ENCODE measurements at places on chromosomes 13 and 19.

DNA sequence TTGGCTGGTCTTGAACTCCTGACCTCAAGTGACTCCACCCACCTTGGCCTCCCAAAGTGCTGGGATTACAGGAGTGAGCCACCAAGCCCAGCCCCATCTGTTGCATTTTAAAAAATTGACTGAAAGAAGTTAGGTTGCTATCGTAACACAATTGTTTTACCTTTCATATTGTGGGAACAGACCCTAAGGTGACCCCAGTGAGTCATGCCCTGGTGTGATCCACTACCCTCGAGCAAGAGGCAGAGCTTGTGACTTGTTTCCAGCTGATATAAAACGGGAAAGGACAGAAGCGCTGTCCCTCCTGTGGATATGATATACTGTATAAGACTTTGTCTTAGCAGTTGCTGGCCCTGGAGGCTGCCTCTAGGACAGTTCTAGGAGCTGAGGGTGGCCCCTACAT, 308.6 kb downstream of the HS6ST3 start:
- DNase-seq: no peak

DNA sequence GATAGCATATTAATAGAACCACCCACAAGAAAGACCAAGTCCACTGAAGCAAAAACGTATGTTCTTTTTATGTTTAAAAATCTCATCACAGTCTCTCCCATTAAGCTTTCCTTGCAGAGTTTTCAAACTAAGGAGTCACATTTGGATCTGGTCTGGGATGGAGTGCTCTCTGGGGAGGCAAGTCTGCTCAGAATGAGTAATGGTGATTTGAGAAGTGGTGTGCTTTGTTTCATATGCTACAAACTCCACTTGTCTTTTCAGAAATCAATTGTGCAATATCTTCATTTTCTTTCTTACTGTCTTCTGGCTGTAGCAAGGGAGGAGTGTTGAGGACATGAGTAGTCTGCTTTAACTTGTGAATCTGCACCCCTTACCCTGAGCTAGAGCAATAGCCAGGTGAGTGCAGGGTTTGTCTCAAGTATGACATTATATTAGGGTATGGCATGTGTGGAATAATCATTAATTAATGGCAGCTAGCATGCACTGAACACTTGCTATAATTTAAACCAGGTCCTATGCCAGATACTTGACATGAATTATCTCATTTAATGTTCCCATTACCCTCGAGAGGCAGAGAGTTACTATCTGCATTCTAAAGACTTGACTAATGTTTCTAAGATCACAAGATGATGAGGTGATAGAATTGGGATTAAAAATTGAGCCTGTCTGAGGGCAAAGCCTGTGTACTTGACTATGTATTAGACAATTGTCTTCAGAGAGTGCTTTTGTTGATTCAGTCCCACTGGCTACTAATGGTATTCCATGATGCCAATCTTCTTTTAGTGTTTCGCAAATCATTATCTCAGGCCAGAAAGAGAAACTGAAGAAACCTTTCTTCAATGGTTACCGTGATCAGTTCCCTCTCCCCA, 171.8 kb downstream of the GPC6 start:
- DNase-seq: no peak

GRCh38 chr19:11337080-11337479, 2.4 kb downstream of the RAB3D start:
- DNase-seq: no peak

DNA sequence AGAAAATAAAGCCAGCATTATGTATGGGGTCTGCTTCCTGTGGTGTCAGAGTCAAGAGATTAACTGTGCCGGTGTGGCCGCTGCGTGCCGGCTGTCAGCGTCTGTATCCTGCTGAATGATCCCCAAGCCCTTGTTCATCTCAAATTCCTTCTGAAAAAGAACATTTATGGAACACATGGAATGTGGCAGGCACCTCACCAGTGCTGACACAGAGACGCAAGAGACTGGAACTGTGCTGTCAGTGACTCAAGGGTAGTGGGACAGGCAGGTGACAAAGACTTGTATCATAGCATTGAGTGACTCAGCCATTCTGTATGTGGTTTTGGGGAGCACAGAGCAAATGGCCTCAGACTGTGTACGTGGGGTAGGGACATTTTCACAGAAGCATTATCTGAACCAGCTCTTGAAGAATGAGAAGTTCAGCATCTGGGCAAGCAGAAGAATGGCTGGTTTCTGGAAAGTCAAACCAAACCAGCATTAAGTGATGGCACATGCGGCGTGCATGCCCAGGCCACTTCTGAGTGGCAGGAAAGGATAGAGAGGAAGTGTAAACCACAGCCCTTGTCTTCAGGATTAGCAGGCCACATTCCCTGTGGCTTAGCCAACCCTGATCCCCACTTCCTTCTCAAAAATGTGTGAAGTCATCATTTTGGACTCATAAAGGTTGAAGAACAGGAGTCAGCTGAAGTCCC, 54.0 kb upstream of the IRS2 start:
- DNase-seq: no peak

GRCh38 chr13:27504868-27505194, 54.5 kb upstream of the MTIF3 start:
- DNase-seq: no peak

DNA sequence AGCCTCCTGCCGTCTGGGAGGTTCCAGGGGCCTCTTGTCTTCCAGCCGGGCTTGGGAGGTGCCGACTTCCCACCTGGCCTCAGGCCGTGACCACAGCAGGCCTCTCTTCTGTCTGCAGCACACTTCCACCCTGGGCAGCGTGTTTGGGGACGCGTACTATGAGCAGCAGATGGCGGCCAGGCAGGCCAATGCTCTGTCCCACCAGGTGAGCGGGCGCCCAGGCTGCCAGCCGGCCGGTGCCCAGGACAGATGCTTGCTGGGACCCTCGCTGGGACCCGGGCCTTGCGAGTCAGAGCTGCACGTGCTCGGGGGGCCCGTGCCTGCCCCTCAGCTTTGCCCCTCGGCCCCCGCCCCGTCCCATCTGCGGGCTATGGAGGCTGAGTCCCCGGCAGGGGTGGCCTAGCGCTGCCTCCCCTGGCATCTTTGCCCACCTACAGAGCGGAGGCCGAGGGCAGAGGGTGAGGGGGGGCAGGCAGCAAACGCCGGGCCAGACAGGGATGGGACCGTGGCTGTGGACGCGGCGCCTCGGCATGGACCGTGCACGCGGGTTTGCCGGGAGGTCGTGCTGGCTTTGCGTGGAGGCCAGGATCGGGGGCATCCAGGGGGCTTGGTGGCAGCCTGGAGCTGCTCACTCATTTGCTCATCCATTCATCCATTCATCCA, 16.2 kb downstream of the COMP start:
- peak; percentile 72 for DNase-seq

DNA sequence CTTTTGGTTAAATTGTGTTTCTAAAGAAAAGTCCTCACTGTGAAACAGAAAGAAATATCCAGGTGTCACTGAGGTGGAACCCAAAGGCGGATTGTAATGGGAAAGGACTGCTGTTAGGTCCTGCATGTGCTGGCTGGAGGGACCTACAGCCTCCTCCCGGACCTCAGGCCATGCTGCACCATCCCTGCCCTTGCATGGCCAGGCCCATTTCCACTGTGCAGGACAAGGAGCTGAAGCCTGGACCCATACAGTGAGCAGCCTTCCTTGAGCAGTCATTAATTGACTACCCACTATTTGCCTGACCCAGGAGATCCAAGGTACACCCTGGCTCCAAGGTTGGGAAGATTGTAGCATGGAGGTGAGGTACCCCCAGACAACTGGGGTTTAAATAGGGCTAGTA, 17.6 kb downstream of the VSTM2B start:
- no peak for DNase-seq

- no peak for DNase-seq
Observed at GRCh38 chr13:43285933-43286597, 262.7 kb downstream of the DNAJC15 start.

DNA sequence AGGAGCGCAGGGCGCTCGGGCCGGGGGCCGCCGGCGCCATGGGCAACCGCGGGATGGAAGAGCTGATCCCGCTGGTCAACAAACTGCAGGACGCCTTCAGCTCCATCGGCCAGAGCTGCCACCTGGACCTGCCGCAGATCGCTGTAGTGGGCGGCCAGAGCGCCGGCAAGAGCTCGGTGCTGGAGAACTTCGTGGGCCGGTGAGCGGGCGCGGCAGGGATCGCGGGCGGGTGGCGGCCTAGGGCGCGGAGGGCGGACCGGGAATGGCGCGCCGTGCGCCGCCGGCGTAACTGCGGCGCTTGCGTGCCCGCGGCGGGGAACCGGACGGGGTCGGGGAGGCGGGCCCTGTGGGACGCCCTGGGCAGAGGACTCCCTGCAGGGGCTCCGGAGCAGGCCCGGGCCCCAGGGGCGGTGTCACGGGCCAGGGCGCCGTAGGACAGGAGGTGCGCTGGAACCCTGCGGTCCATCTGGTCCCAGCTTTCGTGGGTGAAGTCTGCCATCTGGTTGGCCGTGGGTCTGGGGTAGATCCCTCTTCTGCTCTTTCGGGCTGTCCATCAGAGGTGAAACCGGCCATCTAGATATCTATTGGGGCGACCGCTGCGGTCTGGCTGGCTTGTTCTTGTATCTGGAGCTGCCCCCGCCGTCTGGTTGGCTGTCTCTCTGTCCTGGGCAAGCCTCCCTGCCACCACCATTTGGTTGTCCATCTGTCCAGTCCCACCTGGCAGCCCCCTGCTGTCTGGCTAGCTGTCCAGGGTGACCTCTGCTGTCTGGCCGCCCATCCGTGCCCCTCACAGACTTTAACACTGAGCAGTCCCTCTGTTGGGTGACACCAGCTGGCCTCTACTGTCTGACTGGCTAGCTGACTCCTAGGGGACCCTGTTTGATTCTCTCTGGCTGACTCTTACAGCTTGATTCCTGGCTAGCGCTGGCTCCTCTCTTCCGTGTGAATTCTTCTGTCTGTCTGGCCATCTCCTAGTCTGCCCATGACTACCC, 622 bp downstream of the DNM2 start:
- peak; percentile 82 for DNase-seq

DNA sequence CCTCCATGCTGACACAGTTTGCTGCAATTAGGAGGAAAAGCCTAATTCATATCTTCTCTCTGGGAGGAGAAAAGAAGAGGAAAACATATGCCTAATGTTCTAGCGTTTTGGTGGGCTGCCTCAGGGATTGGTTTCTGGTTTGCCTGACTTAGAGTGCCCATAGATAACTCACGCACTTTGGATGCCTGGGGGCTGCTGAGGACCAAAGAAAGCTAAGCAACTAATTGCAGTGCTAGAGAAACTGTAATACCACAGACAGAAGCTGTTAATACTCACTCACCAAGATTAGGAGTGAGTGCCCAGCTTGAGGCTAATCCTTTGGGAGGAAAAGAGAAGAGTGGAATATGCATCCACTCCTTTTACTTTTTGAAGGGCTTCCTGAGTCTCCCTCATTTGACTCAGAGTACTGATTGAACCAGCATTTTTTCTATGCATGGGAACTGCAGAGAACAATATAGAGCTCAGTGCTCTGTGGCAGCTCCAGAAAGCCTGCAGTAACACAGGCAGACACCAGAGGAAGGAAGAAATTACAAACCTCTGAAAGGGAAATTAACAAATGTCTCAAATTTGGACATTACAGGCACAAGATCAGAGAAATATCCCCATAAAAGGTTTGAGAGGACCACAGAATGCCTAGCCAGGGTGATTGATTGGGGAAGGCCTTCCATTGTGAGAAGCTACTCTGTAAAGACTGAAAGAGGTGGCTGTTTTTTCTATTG, 666.4 kb downstream of the OLFM4 start:
- DNase-seq: no peak

DNA sequence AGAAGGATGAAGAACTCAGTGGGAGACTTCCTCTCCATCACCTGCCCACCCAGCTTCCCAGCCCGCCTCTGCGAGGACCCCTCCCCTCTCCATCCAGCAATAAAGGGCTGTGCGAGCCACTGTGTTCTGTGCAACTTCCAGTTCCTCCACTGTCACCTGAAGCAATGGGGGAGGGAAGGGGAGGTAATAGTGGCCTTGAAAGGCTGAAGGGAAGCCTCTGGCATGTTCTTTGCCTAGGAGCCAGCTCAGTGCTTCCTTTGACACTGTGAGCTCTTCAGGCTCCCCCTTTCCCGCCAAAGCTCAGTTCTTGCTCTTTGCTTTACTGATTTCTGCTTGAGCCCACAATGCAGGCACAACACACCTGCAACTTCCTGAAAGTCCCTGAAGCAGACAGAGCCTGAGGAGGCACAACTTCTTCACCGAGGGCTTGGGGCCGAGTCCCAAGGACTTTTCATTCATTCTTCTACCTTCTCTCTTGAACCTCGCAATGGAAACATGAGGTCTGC, 73.2 kb upstream of the DOCK9 start:
- no peak for DNase-seq

GRCh38 chr19:18386543-18387271, 749 bp downstream of the GDF15 start:
- DNase-seq: no peak

GRCh38 chr19:30020189-30020588, 78.2 kb downstream of the URI1 start:
- DNase-seq: no peak

DNA sequence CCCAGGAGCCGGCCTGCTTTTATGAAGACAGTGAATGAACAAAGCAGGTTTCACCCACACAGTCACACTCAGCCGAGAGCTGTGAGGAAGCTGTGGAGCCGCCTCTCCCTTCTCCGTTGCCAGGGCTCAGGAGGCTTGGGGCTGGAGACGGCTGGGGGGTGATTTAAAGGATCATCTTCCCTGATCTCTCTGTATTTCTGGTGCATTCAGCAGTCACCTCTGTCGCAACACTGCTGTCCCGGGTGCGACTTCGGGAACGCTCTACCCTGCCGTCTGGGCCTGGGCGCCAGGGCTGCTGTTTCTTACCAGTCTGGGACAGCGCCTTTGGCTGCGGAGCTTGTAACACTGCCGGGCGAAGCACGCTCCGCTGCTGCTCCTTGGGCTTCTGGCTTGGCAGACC, 18.1 kb downstream of the CAPS start:
- peak; percentile 45 for DNase-seq

DNA sequence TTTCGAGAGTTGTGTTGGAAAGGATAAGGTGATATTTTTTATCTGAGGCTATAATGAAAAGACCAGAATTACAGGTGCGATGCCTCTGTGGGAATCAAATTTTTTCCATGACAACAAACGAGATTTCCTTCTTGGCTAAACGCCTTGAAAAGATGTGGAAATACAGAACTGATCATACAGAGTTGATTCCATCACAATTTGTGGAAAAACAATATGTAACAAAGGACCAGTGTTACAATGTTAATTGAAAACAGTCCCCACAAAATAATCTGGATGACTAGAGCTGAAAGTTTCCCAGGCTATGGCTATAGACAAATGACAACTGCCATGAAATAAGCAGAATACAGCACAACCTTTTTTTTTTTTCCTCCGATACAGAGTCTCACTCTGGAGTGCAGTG, 628.9 kb downstream of the DIAPH3 start:
- no peak for DNase-seq

GRCh38 chr19:35027851-35028599, 2.2 kb upstream of the SCN1B start:
- no peak for DNase-seq
